ENCODE measurements at places on chromosomes 2 and 18. TPM values are rescaled to one million over a fixed set of nuclear protein-coding genes. Genes with fewer than 3 reads are reported as not detected.

DNA sequence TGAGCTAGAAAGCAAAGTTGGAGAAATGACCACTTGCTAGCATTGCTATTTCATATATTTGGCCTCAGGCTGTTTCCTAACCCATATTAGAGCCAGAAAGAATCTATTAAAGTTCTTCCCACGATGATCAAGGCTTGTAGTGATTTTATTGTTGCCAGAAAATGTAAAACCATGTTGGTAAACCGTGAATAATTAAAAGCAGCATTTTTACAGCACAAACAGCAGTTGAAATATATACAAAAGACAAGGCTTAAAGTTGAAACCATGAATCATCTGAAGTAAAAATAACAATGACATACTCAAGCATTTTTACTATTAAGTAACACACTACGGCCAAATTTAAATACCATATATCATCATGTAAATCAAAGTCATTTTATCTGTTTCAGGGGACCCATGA, 27.7 kb upstream of the DSC3 start:
- H3K27me3 ChIP-seq: no peaks in the 10 kb centered on the region
- H3K27ac ChIP-seq: no peak overlapping the region
- DNase-seq: no peak
- no peak overlapping the region for H3K4me3 ChIP-seq
- H3K4me1 ChIP-seq: no peaks in the 10 kb centered on the region
- no peaks in the 10 kb centered on the region for H3K36me3 ChIP-seq

DNA sequence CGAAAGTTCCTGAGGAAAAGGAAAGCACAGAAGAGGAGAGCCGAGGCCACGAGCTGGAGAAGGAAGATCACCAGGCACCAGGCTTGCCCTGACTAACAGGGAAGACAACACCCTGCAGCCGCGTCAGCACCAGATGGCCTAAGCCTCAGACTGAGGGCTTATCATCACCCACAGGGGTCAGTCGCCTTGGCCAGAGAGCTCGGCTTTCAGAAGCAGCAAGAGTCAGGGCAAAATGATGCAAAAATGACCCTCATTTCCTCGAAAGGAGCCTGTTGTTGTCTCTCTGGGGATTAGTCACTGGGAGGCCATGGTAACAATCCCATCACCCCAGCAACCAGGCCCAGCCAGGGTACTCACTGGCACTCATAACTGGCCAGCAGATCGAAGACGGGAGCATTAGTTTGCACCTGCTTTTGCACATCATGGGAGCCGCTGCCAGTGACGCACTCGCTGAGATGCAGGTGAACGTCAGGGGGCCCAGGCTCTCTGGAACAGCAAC, 42.7 kb upstream of the ZFP36L2 start:
- H3K4me1 ChIP-seq: peaks cover 10% of the 10 kb centered on the region
- H3K36me3 ChIP-seq: no peaks in the 10 kb centered on the region
- peak overlapping the region; percentile 66 for H3K27ac ChIP-seq
- no peak for DNase-seq
- H3K27me3 ChIP-seq: no peaks in the 10 kb centered on the region

GRCh38 chr2:45806563-45807358, 155.3 kb downstream of the PRKCE start:
- H3K4me1 ChIP-seq: no peaks in the 10 kb centered on the region
- no peaks in the 10 kb centered on the region for H3K27me3 ChIP-seq
- no peaks in the 10 kb centered on the region for H3K36me3 ChIP-seq

GRCh38 chr2:207796585-207797350, 27.1 kb upstream of the FZD5 start:
- DNase-seq: no peak
- no peak overlapping the region for H3K4me3 ChIP-seq
- no peaks in the 10 kb centered on the region for H3K36me3 ChIP-seq
- H3K27ac ChIP-seq: no peak overlapping the region
- peaks cover 3% of the 10 kb centered on the region for H3K4me1 ChIP-seq

The TDRD15 gene
- not detected for total RNA-seq

The TUBA3E gene
- not detected for total RNA-seq

The SCN2A gene
- 0.87 TPM for total RNA-seq
